NCI-H2107 (cell line): ENCODE measurements at places on chromosomes 16 and 17.

DNA sequence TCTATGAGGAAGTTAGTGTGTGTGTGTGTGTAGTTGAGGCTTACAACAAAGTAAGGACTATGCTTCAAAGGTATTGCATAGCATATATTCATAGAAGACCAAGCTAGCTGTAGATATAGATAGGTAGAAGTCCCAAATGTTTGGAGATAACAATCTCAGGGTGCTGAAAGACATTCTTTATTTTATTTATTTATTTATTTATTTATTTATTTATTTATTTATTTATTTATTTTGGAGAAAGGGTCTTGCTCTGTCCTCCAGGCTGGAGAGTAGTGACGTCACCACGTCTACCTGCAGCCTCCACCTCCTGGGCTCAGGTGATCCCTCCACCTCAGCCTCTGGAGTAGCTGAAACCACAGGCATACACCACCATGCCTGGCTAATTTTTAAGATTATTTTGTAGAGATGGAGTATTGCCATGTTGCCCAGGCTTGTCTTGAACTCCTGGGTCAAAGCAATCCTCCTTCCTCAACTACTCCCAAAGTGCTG is 284.6 kb upstream of the KIF2B start:
- DNase-seq, result no peak

DNA sequence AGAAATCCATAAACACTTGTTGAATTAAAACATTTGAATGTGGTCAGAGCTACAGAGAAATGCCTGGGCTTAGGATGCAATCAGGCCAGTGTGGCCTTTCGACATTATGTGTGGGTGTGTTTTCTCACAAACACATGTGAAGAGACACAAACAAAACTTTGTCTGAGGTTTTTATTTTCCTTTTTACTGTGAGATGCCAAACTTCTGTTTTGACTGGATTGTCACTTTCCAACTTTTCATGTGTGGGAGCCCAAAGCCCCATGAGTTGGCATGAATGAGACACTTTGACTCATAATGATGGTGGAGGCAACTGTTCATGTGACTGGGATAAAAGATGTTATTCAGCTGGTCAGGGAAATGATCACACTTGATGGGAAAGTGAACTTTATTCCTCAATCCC is 71.9 kb upstream of the GAS7 start:
- DNase-seq, result no peak

DNA sequence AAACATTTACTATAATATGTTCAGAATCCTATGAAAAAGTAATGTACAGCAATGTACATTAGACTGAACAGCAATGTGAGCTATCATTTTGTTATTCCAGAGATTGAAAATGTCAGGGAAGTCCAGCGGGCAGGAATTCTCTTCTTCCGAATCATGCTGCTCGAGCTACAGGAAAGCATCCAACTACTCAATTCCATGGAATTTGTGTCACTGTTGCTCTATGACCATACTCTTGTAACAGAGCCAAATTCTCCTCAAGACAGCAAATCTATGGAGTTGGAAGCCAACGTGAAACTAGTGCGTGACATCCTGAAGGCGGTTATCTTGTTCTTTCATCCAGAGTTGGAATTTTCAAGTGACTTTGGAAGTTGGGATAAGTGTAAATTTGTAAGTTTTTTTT is 24.8 kb upstream of the NSRP1 start:
- no peak for DNase-seq

DNA sequence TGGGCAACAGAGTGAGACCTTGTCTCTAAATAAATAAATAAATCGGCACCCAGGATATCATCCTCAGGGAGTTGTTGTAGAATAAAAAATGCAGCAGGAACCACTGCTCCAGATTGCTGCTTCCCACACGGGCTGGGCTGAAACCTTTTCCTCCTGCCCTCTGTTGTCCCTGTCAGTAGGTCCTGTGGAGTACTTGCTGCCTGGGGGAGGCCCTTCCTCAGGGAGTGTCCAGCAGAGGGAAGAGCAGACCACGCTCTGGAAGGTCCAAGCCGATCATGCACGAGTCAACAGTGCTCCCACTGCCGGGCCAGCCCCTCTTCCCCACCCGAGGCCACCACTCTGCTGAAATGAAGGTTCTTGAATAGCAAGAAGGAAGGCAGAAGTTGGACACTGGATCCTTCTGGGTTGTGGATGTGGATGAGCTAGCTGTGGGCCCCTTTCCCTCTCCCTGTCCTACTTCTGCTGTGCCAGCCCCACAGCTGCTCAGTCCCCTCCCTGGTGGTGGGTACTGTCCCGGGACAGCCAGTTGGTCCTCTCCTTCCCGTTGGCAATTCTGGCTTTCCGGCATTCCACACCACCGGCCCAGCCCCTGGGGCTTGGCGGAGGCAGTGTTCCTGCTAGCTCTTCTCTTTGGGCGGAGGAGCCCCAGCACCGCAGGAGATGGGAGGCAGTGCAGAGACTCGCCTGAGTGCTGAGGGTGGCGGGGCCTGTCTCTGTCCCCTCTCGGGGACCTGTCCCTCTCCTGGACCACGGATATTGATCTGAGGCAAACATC is 10.8 kb downstream of the CDK5R1 start:
- DNase-seq, result no peak

DNA sequence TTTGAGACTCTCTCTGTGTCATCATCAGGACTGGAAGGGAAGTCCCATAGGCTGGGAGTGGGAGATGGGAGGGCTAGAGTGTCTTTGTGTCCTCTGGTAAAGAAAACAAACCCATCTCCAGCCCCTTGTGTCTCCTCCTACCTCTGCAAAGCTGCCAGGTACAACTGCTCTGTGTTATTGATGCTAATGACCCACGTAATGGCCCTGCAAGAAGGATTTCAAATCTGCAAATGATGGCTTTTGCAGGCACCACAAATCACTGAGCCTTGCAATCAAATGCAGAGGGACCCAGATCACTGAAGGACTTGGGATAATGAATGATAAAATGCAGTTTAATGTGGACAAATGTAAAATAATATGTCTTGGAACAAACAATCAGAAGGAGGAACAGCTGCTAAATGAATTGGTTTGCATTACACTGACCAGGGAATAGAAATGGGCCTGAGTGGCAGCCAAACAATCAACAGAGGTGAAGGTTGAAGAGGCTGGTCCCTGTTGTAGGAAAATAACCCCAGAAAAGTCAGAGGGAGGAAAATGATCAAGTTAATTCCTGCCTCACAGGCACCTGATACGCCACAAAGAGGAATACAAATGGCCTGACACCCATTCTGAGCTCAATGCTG is 425.1 kb downstream of the UTP18 start:
- no peak for DNase-seq

- no peak for DNase-seq
Observed at GRCh38 chr16:65869261-65869660, 497.2 kb upstream of the CDH5 start.

GRCh38 chr16:50369133-50369804 is 481 bp upstream of the BRD7 start:
- no peak for DNase-seq
